ENCODE measurements at places on chromosomes 2 and 18.

DNA sequence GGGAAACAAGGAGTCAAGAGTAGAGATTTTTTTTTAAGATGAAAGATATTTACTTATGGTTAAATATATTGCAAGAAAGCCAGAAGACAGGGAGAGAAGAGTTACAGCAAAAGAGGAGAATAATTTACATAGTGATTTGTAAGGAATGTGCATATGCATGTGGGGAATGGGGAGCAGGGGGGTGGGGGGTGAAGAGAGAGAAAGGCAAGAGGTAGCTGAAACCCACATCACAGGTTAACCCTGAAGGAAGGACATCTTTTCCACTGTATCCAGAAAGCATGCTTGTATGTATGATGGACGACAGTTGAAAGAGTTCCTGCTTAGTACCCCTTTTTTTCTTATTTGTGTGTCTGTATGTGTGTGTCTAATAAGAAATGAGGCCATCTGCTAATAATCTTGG, 371.9 kb downstream of the RAD51AP2 start:
- no peak for DNase-seq

DNA sequence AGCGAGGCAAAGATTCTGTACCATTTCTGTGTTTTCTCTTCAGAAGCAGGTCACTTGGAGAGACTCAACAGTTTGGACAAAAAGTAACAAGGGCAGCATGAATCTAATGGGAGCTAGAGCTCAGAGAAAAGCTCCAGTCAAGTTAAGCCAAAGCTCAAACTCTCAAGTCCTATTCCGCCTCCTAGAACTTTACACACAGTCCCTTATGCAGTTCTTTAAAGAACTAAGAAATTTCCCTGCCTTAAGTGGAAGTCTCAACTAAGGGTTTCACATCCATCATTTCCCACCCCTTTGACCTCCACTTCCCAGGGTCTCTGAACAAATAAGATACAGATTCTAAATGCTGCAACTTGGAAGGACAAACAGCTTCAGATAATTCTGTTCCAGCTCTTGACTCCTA, 121.3 kb upstream of the RNU4ATAC start:
- no peak for DNase-seq

GRCh38 chr18:25279961-25280360, 72.0 kb downstream of the ZNF521 start:
- no peak for DNase-seq

DNA sequence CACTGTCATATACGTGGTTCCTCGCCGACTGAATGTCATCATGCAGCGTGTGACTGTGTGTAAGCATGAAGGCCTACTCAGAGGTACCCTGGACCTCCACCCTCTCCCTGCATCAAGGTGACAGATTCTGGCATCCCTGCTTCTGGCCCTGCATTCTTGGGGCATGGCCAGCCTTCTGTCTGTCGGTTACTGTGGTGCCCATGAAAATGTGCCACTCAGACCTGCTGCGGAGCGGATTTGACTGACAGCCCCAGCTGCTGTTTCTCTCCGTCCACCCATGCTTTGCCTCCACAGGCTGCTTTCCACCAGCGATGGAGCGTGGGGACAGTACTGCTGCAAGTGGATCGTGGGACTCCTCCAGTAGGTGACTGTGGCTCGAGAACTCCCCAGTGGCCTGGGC, 9.6 kb downstream of the TMEM177 start:
- DNase-seq: no peak

GRCh38 chr2:118569876-118570535, 277.4 kb downstream of the EN1 start:
- DNase-seq: no peak

DNA sequence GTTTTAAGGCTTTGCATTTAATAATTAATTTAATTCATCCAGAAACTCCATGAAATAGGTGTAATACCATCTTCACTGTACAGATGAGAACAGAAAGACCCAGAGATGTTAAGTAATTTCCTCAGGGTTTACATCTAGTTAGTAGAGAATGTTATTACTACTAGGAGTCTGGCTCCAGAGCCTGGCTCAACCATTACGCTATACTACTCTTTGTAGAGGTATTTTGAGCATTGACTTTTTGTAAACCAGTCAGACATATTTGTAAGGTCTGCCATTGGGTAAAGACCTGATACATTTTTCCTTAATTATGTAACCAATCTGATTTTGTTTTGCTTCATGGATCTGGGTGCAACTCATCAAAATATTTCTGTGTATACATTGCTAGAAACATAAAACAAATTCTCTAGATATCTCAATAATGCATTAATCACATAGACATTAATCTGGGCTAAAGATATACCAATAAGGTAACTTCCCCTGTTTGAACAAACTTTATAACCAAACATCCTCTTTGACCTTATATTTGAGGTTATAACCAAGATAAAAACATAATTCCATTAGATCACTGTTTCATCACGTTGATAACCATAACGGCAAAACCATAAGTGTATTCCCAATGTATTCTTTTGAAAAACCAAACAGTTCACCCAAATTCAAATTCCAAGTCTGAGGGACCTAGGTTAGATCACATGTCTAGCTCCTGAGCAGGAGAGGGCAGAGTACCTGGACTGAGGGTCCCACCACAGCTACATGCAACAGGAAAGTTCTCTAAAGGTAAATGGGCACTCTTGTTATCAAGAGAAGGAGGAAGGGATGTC, 135.0 kb downstream of the IKZF2 start:
- no peak for DNase-seq

- DNase-seq: no peak
Measured at GRCh38 chr2:1837458-1837857, 93.1 kb upstream of the PXDN start.

DNA sequence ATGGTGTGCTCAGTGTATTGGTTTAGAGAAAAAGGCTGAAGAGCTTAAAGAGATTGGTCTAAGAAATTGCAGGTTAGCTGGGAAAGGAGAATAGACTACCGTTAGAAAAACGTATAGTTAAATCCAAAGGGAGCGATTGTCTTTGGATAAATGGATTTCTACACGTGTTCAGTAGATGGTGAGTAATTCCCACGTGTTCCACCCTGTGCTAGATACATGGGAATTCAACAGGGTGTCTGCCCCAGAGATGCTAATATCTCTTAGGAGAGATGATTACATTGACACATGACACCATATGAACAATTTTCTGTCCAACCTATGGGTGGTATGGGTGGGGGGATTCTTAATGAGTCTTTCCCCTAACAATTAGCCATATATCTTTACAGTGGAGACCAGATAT, 99.8 kb downstream of the TDRD15 start:
- no peak for DNase-seq

GRCh38 chr2:119487434-119488244, 36.6 kb downstream of the SCTR start:
- DNase-seq: no peak

Data from AML-193 (cell line).